Activated naive CD4-positive, alpha-beta T cell treated with anti-CD3 and anti-CD28 coated beads, Interleukin-2, amount 10 ng/mL, durations not matched to agents 7 days and 5 days (primary cell): ENCODE measurements at places on chromosomes 7 and 10.

- H3K4me3 ChIP-seq = no peak overlapping the region
- H3K36me3 ChIP-seq = no peaks in the 10 kb centered on the region
- no peaks in the 10 kb centered on the region for H3K27me3 ChIP-seq
- no peak overlapping the region for H3K27ac ChIP-seq
- no peaks in the 10 kb centered on the region for H3K4me1 ChIP-seq
Observed at GRCh38 chr7:126755381-126755780, 497.4 kb downstream of the GRM8 start.

DNA sequence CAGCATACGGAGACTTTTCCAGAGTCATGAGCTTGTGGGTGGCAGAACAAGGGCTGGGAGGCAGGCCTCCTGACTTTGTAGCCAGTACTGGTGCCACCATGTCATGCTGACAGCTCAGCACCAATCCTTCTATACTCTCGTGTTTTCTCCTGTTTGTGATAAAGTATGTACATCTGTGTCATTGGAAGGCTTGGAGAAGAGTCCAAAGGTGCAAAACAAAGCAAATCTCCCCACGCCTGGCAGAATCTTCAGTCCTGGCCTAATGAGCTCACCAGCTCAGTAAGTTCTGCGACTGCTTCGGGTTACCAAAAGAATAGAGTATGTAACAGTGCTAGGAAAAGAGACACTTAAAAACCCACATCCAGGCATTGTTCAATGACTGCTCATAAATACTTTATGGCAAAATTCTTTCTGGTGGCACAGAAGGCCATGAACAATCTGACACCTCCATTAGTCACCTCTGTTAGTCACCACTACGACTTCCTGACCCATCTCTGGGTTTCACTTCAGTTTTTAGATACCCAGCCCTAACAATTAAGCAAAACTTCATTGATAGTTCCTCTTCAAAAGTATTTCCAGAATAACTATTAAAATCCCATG, 24.5 kb downstream of the STEAP1 start:
- no peaks in the 10 kb centered on the region for H3K27me3 ChIP-seq
- DNase-seq = no peak
- H3K27ac ChIP-seq = no peak overlapping the region
- H3K4me1 ChIP-seq = peaks cover 11% of the 10 kb centered on the region
- H3K36me3 ChIP-seq = no peaks in the 10 kb centered on the region
- H3K4me3 ChIP-seq = no peak overlapping the region

GRCh38 chr10:27857616-27858015, 112.0 kb upstream of the MKX start:
- no peak overlapping the region for H3K4me3 ChIP-seq
- DNase-seq = no peak
- no peaks in the 10 kb centered on the region for H3K36me3 ChIP-seq
- no peaks in the 10 kb centered on the region for H3K4me1 ChIP-seq
- no peaks in the 10 kb centered on the region for H3K27me3 ChIP-seq

DNA sequence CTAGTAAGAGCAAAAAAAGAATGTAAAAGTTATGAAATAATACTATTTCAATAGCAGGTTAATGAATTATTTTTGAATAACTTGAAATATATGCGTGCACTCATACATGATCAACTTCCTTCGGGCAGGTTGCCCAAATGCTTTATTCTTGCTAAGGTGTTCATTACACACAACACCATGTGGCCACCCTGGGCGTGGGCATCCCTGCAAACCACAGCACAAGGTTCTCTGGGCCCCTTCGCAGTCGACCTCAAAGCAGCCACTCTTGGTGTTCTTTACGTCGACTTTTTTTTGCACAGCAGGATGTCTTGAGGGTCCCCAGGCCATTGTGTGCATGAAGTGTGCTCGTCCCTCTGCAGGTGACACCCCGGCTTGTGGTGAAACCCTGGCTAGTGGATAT, 300.7 kb upstream of the PITRM1 start:
- peaks cover 13% of the 10 kb centered on the region for H3K36me3 ChIP-seq
- no peak overlapping the region for H3K27ac ChIP-seq
- peaks cover 41% of the 10 kb centered on the region for H3K4me1 ChIP-seq
- no peak for DNase-seq

DNA sequence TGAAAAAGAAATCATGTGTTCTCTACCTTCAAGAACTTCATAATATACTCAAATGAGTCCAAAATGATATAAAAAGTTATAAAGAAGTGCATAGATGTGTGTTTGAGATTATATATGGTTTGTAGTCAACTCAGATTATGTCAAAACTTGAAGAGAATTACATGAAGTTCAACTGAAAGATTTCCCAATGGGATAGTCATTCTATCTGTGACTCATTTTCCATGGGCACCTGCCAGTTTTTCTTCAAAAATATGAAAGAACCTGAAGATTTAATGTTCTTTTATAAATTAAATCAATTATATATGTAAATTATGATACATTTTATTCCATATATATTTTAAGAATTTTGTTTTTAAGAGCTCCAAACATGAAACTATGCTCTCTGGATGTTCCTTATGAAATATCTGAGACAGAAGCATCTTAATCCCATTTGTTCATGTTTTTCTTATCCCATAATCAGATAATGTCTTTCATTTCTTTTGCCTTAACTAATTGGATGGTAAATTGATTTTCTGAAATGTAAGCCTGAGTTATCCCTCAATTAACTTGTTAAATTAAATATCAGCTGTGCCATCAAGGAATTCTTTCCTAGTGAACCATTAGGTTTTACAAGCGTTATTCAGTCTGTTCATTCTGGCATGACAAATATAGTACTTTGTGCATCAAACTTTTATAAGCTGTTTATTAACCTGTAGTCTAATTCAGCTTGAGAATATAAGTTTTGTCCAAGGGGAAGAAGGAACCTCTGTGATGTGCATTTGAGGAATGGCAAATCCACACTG, 387.1 kb downstream of the IPMK start:
- H3K4me3 ChIP-seq = no peak overlapping the region
- no peak overlapping the region for H3K27ac ChIP-seq
- H3K4me1 ChIP-seq = no peaks in the 10 kb centered on the region
- no peaks in the 10 kb centered on the region for H3K36me3 ChIP-seq
- H3K27me3 ChIP-seq = no peaks in the 10 kb centered on the region

GRCh38 chr10:126930883-126931503, 25.8 kb downstream of the DOCK1 start:
- no peak overlapping the region for H3K27ac ChIP-seq
- no peak for DNase-seq
- no peaks in the 10 kb centered on the region for H3K36me3 ChIP-seq
- no peaks in the 10 kb centered on the region for H3K27me3 ChIP-seq
- H3K4me3 ChIP-seq = no peak overlapping the region

- H3K27me3 ChIP-seq = no peaks in the 10 kb centered on the region
- no peak overlapping the region for H3K27ac ChIP-seq
- H3K4me1 ChIP-seq = no peaks in the 10 kb centered on the region
- no peaks in the 10 kb centered on the region for H3K36me3 ChIP-seq
- DNase-seq = no peak
Observed at GRCh38 chr7:91570560-91570959, 306.3 kb downstream of the FZD1 start.

- H3K27ac ChIP-seq = no peak overlapping the region
- H3K4me1 ChIP-seq = peaks cover 9% of the 10 kb centered on the region
Observed at GRCh38 chr7:157153260-157153659, 14.5 kb downstream of the UBE3C start.

GRCh38 chr7:51349820-51350545, 33.4 kb upstream of the COBL start:
- no peak overlapping the region for H3K4me3 ChIP-seq
- H3K27me3 ChIP-seq = no peaks in the 10 kb centered on the region
- no peaks in the 10 kb centered on the region for H3K36me3 ChIP-seq
- no peak for DNase-seq
- H3K4me1 ChIP-seq = no peaks in the 10 kb centered on the region
- no peak overlapping the region for H3K27ac ChIP-seq

- H3K27ac ChIP-seq = no peak overlapping the region
- DNase-seq = no peak
- H3K4me1 ChIP-seq = peaks cover 19% of the 10 kb centered on the region
- no peaks in the 10 kb centered on the region for H3K36me3 ChIP-seq
Observed at GRCh38 chr10:96697438-96697837, 22.9 kb downstream of the PIK3AP1 start.

GRCh38 chr7:66529883-66530610, 98.6 kb upstream of the KCTD7 start:
- H3K4me1 ChIP-seq = no peaks in the 10 kb centered on the region
- H3K27ac ChIP-seq = no peak overlapping the region
- no peaks in the 10 kb centered on the region for H3K27me3 ChIP-seq

DNA sequence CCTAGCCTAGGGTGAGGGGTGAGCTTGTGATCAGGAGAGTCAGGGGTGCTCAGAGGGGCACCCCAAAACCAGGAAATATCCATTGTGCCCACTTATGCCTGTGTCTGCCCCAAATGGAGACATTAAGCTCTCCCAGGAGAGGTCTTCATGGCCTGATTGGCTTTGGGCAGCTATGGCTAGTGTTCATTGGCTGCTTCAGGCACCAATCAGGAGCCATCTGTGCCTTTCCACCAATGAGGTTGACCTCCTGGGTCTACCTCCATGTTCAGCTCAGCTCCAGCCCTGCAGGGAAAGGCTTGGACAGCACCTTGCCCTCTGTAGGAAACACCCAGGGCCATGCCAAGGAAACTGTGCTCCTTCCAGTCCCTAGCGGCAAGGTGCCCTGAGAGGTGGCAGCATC, 23.9 kb upstream of the HSPB1 start:
- H3K36me3 ChIP-seq = no peaks in the 10 kb centered on the region
- H3K27ac ChIP-seq = no peak overlapping the region
- H3K27me3 ChIP-seq = peaks cover 81% of the 10 kb centered on the region
- no peak overlapping the region for H3K4me3 ChIP-seq
